ENCODE measurements at places on chromosomes 4 and X. TPM values are rescaled to one million over a fixed set of nuclear protein-coding genes. Genes with fewer than 3 reads are reported as not detected.

GRCh38 chrX:53089224-53089842, 4.6 kb upstream of the KANTR start:
- H3K27ac ChIP-seq, result peak overlapping the region; percentile 25
- peaks cover 15% of the 10 kb centered on the region for H3K36me3 ChIP-seq
- DNase-seq, result peak; percentile 42

- H3K4me3 ChIP-seq, result no peak overlapping the region
- H3K27me3 ChIP-seq, result peaks cover 15% of the 10 kb centered on the region
- H3K4me1 ChIP-seq, result peaks cover 2% of the 10 kb centered on the region
- no peaks in the 10 kb centered on the region for H3K36me3 ChIP-seq
- DNase-seq, result no peak
These were observed 2.2 kb downstream of the SLITRK4 start for GRCh38 chrX:143633461-143634308.

GRCh38 chr4:29459926-29460325, 1260.2 kb upstream of the PCDH7 start:
- H3K36me3 ChIP-seq, result no peaks in the 10 kb centered on the region
- H3K27me3 ChIP-seq, result no peaks in the 10 kb centered on the region
- no peaks in the 10 kb centered on the region for H3K4me1 ChIP-seq
- H3K27ac ChIP-seq, result no peak overlapping the region
- DNase-seq, result no peak

The IL13RA2 gene
- not detected for total RNA-seq

All from activated CD4-positive, alpha-beta T cell treated with anti-CD3 and anti-CD28 coated beads, Interleukin-2, amount 10 ng/mL, durations not matched to agents 7 days and 5 days (primary cell).